ENCODE measurements at places on chromosomes 2 and 18.

- DNase-seq: no peak
These were observed 11.0 kb upstream of the ZNF24 start for GRCh38 chr18:35355140-35355618.

DNA sequence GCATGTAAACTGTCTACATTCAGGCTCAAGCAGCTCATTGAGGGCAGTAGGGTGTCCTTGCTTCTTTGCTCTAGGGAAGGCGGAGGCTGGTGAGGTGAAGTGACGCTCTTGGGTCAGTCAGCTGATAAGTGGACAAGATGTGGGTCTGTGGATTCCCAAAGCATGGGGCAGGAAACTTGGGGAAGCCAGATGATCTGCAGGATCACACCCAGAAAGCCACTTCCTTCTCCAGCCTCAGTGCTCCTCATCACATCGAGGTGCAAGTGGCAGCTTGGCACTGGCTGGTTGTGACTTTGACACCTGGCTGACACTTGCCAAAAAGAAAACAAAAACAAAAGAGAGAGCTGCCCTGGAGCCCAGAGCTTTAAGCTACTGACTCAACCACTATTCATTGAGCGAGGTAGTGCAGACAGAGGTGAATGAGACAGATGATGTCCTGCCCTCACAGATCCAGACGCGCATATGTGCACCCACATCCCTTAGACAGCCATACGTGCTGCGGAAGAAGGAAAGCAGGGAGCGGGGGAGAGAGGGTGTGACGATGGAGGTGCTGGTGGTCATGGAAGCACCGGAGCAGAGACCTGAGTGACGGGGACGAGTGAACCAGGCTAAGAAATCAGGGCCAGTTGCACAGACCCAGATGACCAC, 3.1 kb upstream of the CIB4 start:
- no peak for DNase-seq

GRCh38 chr18:45156946-45157345, 458.3 kb upstream of the SLC14A2 start:
- DNase-seq: no peak

- DNase-seq: no peak
These were observed 207.1 kb downstream of the SPAG16 start for GRCh38 chr2:213491376-213491775.

GRCh38 chr2:152729844-152730243, 11.4 kb downstream of the ARL6IP6 start:
- DNase-seq: no peak

DNA sequence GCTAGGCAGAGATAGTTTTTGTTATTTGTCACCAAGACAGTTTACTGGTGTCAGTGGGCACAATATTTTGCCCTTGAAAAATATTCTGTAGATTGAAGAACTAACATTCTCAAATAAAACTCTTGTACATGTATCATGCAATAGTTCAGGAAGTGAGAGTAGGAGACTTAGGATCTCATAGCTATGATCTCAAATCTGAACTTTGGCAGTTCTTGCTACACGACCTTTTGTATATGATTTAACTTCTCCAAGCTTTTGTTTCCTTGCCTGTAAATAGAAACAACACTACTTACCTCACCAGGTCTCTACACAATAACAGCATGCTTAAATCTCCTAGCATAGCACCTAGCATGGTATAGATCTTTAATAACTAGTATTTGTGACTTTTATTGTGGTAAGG, 219.9 kb downstream of the ICOS start:
- DNase-seq: no peak

DNA sequence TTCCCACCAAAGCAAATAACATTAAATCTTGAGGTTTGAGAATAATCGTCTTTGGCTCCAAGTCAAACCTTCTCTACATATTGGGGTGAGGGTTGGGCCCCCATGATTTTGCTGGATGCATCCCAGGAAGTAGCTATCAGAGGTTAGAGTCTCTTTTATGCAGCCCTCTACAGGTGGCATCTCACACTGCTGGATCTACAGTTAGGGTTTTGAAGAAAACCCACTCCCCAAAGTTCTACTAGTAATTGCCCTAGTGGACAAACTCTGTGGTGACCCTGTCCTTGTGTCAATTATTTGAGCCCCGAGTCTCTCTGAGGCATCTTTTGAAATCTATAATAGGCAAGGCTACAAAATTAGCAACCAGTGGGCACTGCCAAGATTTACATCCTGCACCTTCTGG, 15.0 kb upstream of the REG1A start:
- DNase-seq: no peak

DNA sequence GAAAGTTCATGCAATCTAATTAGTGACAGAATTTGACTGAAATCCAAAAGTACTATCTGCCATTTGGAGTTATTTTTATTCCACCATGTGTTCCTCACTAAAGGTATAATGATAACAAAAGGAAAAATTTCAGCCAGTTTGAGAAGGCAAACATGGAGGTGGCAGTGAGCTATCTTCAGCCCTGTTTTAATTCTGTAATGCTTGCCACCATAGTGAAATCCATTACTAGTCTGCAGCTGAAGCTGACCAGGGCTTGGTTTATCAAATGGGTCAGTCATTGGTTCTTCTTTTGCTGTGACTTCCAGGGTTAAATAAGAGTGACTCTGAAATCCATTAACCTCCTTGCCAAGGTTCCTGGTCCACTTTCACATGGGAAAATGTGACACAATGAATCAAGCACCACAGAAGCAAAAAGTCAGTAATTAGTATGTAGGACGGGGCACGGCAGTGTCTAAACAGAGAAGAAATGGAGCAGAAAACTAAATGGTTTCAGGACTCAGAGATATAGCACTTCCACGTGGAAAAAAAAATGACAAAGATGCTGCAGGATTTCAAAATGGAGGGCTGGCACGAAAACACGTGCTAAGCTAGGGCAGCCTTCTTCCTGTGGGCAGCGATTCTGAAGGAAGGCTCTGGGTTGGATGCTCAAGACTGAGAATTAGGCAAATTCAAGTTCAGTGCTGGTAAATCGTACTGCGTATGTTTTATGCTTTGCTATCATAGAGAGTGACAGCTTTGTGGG, 87.2 kb downstream of the EPHA4 start:
- DNase-seq: no peak

DNA sequence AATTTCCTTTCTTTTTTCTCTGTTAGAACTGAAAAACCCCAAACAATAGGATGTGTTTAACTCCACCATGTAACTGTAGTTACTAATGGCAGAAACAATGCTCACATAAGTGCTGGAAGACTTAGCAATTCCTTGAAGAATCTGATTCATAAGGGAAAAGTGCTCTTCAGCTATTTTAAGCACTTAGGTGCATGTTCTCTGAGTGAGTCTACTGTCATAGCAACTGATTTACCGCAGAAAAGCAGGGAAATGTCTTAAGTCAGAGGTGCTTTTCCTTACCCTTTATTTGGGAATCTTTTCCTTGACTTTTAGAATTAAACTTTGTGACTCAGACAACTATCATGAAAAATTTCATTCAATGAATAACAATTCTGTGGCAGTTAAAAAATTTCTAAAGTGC, 65.4 kb upstream of the NABP1 start:
- DNase-seq: no peak

- DNase-seq: no peak
These were observed 32.9 kb upstream of the EDAR start for GRCh38 chr2:109021895-109022300.

GRCh38 chr2:172366596-172367150, 60.7 kb upstream of the ITGA6 start:
- DNase-seq: no peak

DNA sequence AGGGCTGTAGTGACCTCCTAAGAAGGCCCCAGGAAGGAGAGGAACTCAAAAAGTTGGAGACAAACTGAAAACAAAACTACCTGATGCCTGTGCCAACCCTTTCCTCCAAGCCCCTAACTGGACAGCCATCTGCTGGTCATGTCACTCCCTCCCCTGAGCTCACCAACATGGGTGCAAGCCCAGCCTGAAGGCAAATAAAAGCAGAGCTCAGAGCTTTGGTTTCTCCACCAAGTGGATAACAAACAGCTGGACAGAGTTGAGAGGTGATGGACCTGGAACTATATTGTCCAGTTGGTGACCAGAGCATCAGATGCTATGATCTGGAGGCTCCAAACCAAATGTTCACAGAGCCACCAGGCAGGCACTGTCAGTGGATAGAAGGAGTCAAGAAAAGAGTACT, 34.6 kb upstream of the MAL start:
- DNase-seq: no peak

- no peak for DNase-seq
These were observed 945.0 kb downstream of the SLC4A3 start for GRCh38 chr2:220572385-220572784.

GRCh38 chr2:145958611-145959010, 1438.7 kb upstream of the ZEB2 start:
- no peak for DNase-seq

- DNase-seq: no peak
These were observed 359.5 kb upstream of the FAM98A start for GRCh38 chr2:33958591-33958990.

GRCh38 chr18:48668466-48669179, 129.8 kb downstream of the CTIF start:
- DNase-seq: no peak

GRCh38 chr2:233116946-233117345, 56.8 kb downstream of the INPP5D start:
- DNase-seq: no peak

Measured in right renal pelvis (tissue), 4 donors.